Adrenal gland (tissue), 19 donors: ENCODE measurements at places on chromosomes 4 and X.

DNA sequence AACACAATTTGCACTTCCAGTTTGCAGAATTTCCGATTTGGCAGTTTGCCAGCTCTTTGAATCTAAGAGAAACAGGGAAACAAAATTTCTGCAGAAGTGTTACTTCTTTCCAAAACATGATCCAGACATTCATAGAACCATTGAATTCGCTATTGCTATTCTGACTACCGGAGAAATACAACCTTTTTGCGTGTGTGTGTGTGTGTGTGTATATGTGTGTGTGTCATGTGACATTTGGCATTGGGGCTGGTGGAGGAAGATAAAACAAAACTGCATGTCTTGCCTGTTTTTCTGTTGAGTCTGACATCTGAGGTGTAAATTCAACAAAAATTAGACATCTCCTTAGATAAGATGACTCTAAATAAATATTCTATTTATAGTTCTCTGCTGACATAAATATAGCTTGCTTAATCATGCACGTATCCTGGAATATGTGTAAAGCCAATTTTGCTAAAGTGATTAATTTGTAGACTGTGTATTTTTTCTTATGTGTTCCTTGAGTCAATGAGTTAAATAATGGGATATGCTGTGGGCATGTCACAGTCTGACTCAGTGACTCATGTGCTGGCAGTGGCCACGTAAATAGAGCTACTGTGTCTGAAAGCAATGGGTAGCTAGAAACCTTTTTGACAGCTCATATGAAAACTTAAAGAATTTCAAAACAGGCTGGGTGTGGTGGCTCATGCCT, 98.9 kb downstream of the HPGD start:
- H3K4me3 ChIP-seq = no peak overlapping the region
- no peak overlapping the region for H3K27ac ChIP-seq
- H3K36me3 ChIP-seq = no peaks in the 10 kb centered on the region
- H3K27me3 ChIP-seq = no peaks in the 10 kb centered on the region

DNA sequence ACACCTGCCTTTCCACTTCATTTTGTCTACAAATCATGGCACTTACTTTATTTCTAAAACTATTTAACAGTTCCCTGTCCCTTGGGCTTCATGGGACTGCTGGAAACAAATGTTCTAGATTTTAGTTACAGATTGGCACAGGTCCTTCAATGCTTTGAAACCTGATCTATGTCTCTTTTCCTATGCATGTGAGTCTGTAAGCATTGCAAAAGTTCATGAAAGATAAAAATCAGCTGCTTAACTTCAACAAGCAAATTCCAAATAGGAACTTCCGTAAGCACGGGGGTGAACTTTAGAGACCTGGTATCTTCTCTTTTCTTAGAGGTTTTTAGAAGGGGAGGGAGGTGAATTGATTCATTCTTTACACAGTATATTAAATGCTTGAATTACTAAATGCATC, 9.5 kb downstream of the LGI2 start:
- H3K4me3 ChIP-seq = no peak overlapping the region
- H3K4me1 ChIP-seq = no peaks in the 10 kb centered on the region

- no peak for DNase-seq
- no peaks in the 10 kb centered on the region for H3K36me3 ChIP-seq
- no peaks in the 10 kb centered on the region for H3K27me3 ChIP-seq
- H3K27ac ChIP-seq = peak overlapping the region; percentile 90
Observed at GRCh38 chrX:52933976-52934703, 24.2 kb downstream of the FAM156A start.

DNA sequence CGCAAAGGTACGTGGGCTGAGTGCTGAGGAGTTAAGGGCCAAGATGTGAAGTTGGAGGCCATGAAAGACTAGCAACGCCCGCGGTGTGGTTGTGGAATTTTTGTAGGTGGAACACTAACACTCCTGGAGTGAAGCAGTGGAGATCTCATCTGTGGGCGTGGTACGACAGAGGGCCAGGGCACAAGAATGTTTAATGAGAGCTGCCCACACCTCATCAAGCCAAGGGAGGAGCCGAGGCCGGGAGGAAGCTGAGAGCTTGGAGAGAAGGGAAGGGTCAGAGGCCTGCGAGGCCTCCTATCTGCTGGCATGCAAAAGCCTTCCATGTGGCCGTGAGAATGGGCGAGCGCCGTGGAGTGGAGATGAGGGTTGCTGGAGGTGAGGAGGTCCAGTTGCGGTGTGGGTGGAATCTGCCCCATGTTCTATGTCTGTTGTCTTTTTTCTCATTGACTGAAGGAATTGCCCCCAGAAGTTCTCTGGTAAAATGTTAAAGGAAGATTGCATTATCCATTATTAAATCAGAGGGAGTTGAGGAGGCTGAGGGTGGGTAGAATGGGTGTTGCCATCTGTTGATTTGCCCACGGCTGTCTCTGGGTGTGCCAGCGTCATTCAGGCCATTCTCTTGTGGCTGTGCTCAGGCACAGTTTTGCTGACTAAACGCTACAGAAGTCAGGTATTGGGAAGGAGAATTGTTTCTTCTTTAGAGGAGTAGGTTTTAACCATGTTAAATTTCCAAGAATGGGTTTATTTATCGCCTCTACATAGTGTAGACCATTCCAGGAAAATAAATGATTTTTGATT, 19.8 kb downstream of the SNX25 start:
- no peaks in the 10 kb centered on the region for H3K36me3 ChIP-seq
- peaks cover 14% of the 10 kb centered on the region for H3K4me1 ChIP-seq
- H3K27ac ChIP-seq = no peak overlapping the region

DNA sequence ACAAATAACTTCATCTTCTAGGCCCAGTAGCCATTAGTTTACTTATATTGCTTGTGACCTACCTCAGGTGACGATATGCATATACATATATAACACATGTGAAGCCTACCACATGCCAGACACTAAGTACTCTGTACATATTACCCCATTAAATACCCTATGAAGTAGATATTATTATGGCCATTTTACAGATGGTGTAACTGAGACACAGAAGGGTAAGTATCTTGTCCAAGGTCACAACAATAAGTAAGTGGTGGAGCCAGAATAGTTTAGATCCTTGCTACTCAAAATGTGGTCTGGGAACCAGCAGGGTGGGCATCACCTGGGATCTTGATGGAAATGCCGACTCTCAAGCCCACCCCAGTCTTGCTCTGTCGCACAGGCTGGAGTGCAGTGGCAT, 78.1 kb upstream of the RAPGEF2 start:
- no peaks in the 10 kb centered on the region for H3K4me1 ChIP-seq
- H3K27ac ChIP-seq = no peak overlapping the region
- no peaks in the 10 kb centered on the region for H3K27me3 ChIP-seq
- H3K4me3 ChIP-seq = no peak overlapping the region
- no peaks in the 10 kb centered on the region for H3K36me3 ChIP-seq

DNA sequence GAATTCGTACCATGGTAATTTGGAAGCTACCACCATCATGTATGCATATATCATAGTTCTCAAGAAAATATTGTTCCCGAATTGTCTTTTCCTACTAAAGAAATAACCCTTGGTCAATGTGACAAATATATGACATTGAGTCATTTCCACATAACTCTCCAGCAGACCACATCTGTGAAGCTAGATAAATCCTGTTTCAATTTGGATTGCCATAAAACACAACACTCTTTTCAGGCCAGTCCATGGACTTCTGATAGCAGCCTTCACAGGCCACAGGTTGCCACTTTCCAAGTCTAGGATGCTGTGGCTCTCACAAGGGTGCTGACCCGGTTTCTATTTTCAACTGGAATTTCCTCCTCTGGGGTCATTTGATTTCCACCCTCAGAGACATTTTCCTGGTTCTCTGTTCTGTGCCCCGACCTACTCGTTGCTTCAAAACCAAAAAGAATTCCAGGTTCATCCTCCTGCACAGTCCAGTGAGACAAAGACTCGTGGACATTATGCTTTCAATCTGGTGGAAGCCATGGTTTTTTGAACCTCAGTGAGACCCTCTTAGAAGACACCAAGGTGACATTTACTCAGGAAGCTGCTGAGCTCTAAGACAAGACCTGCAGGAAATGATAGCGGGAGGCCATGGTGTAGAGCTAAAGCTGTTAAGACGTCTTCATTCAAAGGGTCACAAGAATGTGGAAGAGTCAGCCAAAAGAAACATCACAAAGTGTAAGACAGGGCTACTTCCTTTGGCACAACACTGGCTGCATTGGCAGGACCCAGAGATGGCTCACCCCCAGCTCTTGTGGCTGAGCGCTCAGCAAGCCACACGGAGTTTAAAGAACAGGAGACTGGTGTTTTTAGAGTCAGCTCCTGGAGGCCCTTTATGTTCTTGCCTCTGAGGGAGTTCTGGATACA, 119.8 kb downstream of the AMELX start:
- H3K4me3 ChIP-seq = no peak overlapping the region
- no peaks in the 10 kb centered on the region for H3K36me3 ChIP-seq
- DNase-seq = no peak
- H3K27ac ChIP-seq = no peak overlapping the region
- H3K27me3 ChIP-seq = peaks cover 2% of the 10 kb centered on the region

DNA sequence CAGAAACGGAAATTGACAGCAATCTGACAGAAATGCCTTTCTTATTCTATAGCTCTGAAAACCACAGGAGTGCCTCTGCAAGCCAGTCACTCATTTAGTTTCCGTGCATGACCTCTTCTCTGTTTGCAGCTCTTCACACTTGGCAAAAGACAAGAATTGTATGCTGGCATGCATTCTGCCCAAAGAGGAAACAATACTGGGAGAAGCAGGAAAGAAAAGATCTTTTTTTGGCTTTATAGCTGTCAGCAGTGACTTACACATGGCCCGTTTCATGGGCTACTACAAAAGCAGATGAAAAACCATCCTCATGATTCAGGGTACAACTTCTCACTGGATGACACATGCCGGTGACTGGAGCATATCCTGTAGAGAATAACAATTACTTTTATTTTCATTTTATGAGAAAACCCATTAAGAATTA, 249.4 kb downstream of the ADAMTS3 start:
- H3K27ac ChIP-seq = no peak overlapping the region
- no peaks in the 10 kb centered on the region for H3K36me3 ChIP-seq
- no peaks in the 10 kb centered on the region for H3K27me3 ChIP-seq
- no peak for DNase-seq
- H3K4me1 ChIP-seq = no peaks in the 10 kb centered on the region

DNA sequence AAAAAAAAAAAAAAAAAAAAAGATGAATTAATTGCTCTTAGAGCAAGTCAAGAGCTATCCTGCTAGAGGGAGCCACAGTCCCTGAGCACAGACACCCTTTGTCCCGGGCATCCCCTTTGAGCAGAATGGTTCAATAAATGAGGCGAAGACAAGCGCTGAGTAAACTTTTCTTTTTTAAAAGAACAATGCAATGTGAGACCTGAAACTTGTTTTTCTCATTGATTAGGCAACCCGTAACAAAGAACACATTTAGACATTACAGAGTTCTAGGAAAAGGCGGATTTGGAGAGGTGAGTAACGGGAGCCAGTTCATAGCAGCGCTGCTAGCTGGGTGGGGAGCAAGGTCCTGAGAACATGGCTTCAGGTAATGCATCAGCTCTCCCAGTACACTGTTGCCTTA, 46.1 kb downstream of the GRK4 start:
- no peaks in the 10 kb centered on the region for H3K36me3 ChIP-seq
- no peak overlapping the region for H3K27ac ChIP-seq
- DNase-seq = no peak
- H3K4me3 ChIP-seq = no peak overlapping the region
- no peaks in the 10 kb centered on the region for H3K27me3 ChIP-seq

GRCh38 chr4:71841336-71841735, 57.5 kb upstream of the GC start:
- H3K4me3 ChIP-seq = no peak overlapping the region
- no peaks in the 10 kb centered on the region for H3K4me1 ChIP-seq
- no peaks in the 10 kb centered on the region for H3K27me3 ChIP-seq
- no peak overlapping the region for H3K27ac ChIP-seq
- no peaks in the 10 kb centered on the region for H3K36me3 ChIP-seq

DNA sequence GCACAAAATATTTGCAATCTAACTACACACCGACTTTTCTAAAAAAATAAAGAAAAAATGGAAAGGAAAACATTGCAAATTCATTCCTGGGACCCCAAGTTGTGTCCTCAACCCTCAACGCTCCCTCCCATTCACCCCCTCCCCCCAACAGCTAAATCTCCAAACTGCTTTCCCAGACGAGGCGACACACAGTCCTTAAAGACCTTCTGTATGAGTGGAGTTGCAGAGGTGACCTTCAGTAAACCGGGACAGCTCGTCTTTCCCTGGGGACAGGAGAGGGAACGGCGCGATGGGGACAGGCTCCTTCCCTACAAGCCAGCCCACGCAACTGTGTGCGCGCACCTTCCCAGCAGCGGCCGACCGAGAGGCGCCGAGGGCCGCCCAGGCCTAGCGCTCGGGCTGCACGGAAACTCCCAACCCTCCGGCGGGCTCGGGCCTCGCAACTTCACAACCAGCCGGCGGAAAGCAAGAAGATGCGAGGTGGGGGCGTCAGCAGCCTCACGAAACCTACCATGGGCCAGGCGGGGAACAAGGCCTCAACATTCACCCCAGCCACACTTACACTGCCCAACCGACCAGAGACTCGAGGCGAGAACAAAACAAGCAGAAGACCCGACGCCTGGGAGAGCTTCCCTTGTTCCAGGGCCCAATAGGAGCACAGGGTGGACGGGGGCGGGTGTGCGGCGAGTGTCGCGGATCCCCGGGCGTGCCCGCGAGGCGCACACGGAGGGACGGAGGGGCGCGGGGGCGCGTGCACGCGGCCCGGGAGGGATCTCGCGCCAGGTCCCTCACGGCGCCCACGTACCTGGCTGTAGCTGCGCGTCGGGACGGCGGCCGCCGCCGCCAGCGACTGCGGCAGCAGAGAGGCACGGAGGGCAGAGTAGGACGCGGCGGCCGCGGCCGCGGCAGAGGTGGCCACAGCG, 763 bp downstream of the GRSF1 start:
- peak; percentile 78 for DNase-seq
- H3K27me3 ChIP-seq = no peaks in the 10 kb centered on the region
- peaks cover 6% of the 10 kb centered on the region for H3K4me1 ChIP-seq
- peak overlapping the region; percentile 98 for H3K27ac ChIP-seq
- peaks cover 16% of the 10 kb centered on the region for H3K36me3 ChIP-seq

DNA sequence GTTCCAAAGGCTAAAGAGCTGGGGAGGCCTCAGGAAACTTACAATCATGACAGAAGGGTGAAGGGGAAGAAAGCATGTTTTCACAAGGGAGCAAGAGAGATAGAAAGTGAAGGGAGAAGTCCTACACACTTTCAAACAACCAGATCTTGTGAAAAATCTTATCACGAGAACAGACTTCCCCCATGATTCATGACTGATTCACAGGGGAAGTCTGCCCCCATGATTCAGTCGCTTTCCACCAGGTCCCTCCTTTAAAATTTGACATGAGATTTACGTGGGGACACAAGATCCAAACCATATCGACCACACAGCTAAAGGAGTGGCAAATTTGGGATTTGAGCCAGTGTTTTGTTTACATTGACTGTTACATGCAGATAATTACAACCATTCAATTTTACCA, 971.1 kb upstream of the HS3ST1 start:
- no peak overlapping the region for H3K4me3 ChIP-seq
- DNase-seq = no peak
- no peaks in the 10 kb centered on the region for H3K36me3 ChIP-seq
- H3K27me3 ChIP-seq = no peaks in the 10 kb centered on the region
- H3K4me1 ChIP-seq = no peaks in the 10 kb centered on the region
- no peak overlapping the region for H3K27ac ChIP-seq

GRCh38 chrX:94961730-94962129, 1287.7 kb downstream of the FAM133A start:
- H3K36me3 ChIP-seq = no peaks in the 10 kb centered on the region
- H3K4me3 ChIP-seq = no peak overlapping the region
- no peaks in the 10 kb centered on the region for H3K27me3 ChIP-seq
